ENCODE measurements at places on chromosomes 1 and 21.

- no peak for DNase-seq
These were observed 44.3 kb upstream of the TENT5C start for GRCh38 chr1:117561551-117561950.

- no peak for DNase-seq
These were observed 72.9 kb upstream of the SLC2A1 start for GRCh38 chr1:43031316-43032203.

GRCh38 chr1:155971910-155972809 lies 6.2 kb downstream of the ARHGEF2 start:
- no peak for DNase-seq

DNA sequence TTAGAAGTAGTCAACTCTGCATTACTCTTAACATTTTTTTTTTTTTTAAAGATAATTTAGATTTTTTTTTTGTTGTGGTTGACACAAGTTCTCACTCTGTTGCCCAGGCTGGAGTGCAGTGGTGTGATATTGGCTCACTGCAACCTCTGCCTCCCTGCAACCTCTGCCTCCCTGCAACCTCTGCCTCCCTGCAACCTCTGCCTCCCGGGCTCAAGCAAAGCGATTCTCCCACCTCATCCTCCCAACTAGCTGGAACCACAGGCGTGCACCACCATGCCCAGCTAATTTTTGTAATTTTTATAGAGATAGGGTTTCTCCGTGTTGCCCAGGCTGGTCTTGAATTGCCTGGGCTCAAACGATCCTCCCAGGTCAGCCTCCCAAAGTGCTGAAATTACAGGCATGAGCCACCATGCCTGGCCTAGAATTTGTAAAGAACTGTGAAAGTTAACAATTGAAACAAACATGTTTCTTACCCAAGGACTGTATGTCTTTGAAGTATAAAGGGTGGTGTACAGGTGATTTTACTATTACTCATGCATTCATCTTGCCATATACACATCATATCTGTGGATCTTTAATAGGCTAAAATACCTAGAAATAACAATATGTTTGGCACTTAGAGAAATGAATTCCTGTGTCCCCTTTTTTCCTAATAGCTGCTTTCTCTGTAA lies 114.7 kb downstream of the ATP5PO start:
- no peak for DNase-seq

GRCh38 chr1:171357179-171357578 lies 43.2 kb downstream of the FMO4 start:
- no peak for DNase-seq

GRCh38 chr1:180976732-180977357 lies 45.8 kb downstream of the STX6 start:
- no peak for DNase-seq

DNA sequence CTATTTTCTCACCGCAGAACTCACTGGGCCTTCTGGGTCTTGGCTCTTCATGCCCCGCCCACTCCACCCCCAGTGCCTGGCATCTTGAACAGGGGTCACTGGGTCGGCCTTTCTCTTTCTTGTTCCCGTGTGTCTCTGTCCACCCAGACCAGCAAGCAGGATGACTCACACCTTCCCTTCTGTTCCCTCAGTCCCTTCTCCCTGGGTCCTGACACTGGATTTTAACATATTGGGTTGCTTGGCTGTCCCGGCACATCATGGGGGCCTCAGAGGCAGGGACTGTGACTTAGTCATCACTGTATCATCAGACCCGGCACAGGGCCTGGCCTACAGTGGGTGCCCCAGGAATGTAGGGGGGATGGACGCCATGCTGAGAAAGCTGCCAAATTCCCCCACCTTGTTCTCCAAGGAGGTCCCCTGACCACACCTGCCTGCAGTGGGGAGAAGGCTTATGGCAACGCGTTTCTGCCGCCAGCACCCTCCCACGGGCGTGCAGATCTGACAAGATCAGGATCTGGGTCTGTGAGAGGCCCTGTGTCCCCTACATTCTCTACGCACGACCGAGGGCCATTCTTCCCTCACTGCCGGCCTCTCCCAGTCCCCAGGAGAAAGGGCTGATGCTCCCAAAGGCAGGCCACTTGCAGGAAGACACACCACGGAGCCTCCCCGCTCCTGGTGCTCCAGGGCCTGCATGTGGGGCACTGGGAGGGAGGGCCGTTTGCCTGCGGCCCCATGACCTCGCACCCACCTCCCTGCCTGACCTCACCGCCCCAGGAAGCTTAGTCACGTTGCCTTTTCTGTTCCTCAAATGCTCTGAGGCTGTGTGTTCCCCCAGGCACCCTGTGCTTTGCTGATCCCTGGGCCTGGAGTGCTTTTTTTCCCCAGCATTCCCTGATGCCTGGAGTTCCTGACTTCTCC lies 157.2 kb upstream of the TMEM51 start:
- no peak for DNase-seq

- DNase-seq = no peak
These were observed 853.8 kb downstream of the USP25 start for GRCh38 chr21:16583556-16583955.

DNA sequence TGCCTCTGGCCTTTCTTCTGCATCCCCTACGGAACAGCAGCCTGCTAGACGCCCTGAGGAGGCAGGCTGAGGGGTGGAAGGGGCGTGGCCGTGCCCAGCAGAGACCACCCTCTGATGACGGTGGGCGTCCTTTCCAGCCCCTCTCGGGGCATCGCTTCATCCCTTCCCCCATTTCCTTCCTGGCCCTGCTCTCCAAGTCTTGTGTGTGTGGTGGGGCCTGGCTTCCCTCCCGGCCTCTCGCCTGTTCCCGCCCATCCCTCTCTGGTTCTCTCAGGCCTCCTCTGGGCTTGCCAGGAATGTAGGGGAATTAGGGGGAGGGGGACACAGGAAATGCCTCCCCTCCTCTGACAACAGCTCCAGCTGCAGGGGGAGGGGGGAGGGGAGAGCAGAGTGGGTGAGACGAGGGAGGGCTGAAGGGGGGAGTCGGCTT lies 51.1 kb downstream of the SKI start:
- DNase-seq = no peak

GRCh38 chr1:210949489-210949888 lies 184.5 kb downstream of the KCNH1 start:
- DNase-seq = no peak

GRCh38 chr21:25170681-25171080 lies 436.6 kb downstream of the MRPL39 start:
- DNase-seq = no peak
